ENCODE measurements at places on chromosomes 6 and 20. TPM values are rescaled to one million over a fixed set of nuclear protein-coding genes. Genes with fewer than 3 reads are reported as not detected.
A peak's percentile ranks its signal among the peaks of the same experiment; 100 is the strongest.

- DNase-seq = peak; percentile 17
These were observed 144.3 kb upstream of the MLN start for GRCh38 chr6:33947916-33948594.

GRCh38 chr6:161635975-161636374 is 362.1 kb upstream of the AGPAT4 start:
- no peak for DNase-seq

DNA sequence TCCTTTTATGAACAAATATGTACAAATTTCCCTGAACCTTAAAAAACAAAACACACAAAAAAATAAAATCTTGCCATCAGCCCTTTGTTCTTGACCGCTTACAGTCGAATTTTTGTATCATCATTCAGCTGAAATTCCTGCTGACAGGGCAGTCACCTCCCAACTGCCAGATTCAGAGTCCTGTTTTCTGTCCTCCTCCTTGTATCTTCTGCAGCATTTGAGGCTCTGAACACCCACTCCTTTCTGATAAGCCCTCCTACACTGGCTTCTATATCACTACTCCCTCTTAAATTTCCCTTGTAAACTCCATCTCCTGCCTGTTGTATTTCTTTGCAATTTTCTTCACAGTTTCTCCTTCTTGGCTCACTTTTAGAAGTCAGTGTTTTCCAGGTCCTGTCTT is 77.8 kb upstream of the CCN6 start:
- DNase-seq = no peak

- DNase-seq = no peak
These were observed 1.2 kb downstream of the DUSP22 start for GRCh38 chr6:293193-294174.

DNA sequence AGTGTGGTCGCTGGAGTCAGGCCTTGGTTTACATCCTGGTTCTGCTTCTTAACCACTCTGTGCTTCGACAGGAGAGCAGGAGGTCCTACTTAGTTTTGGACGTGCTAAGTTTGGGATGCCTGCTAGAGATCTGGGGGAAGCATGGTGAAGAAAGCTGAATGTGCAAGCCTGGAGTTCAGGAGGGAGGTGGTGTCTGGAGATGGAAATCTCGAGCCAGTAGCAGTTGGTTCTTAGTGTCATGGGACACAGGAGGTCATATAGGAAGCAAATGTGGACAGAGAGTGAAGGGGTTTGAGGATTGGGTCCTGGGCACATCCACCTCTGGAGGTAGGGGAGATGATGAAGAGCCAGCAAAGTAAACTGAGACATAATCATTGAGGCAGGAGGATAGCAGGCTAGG is 131.4 kb downstream of the SYCP2 start:
- no peak for DNase-seq

GRCh38 chr6:49618257-49618656 is 18.4 kb downstream of the RHAG start:
- no peak for DNase-seq

- peak; percentile 86 for DNase-seq
These were observed 23.8 kb upstream of the BNIP5 start for GRCh38 chr6:36360241-36361054.

- DNase-seq = no peak
These were observed 8.1 kb upstream of the EEF1A1 start for GRCh38 chr6:73528897-73529296.

GRCh38 chr20:24698706-24699206 is 229.3 kb downstream of the SYNDIG1 start:
- no peak for DNase-seq

DNA sequence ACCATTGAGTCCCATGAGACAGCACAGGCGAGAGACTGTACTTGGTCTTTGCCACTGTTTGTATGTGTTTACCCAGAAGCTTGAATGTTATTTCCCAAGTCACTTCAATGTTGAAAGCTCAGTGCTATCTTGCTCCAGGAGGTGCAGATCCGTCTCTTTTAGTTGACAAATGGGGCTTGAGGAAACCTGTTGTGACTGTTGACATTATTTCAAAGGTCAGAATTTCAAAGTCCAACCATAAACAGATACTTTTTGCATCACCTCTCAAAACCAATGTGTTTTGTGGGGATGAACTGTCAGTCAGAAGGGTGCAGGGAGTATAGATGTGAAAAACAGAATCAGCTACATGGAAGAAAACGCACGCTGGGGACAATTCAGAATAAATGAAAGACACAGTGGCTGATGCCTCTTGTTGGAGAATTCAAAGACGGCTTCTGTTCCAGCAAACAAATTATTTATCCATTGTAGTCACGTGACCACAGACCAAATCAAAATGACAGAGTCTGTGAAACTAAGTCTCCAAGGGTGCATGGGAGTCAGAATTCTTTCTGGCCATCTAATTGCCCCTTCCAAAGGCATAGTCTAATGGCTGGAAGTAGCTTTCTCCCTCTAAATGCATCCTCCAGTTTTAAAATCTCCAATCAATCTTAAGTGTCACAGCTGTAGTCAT is 83.7 kb downstream of the MYLK4 start:
- DNase-seq = no peak

DNA sequence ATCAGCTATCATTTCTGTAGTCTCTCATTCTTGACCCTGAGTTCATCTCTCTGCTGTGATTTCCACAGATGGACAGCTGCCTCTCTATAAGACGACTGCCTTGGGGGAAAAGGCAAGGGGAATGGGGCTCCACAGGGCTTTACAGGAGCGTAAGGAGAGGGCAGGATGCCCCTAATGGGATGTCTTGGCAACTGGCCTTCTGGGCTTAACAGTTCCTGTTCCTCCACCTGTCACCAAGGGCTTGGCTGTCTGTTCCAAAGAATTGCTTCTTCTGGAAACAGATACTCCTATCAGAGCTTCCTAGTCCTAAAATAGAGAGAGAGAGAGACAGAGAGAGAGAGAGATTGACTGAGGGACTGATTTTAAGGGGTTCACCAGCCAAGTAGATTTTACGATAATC is 181.9 kb downstream of the TMEM200A start:
- DNase-seq = no peak

- DNase-seq = no peak
These were observed 38.5 kb downstream of the SIM1 start for GRCh38 chr6:100426241-100426640.

GRCh38 chr20:57034001-57034400 is 232.4 kb downstream of the BMP7 start:
- DNase-seq = no peak

- DNase-seq = no peak
These were observed 24.0 kb upstream of the LRRC1 start for GRCh38 chr6:53770780-53771249.

- no peak for DNase-seq
These were observed 44.2 kb downstream of the RNF24 start for GRCh38 chr20:3971145-3971544.

DNA sequence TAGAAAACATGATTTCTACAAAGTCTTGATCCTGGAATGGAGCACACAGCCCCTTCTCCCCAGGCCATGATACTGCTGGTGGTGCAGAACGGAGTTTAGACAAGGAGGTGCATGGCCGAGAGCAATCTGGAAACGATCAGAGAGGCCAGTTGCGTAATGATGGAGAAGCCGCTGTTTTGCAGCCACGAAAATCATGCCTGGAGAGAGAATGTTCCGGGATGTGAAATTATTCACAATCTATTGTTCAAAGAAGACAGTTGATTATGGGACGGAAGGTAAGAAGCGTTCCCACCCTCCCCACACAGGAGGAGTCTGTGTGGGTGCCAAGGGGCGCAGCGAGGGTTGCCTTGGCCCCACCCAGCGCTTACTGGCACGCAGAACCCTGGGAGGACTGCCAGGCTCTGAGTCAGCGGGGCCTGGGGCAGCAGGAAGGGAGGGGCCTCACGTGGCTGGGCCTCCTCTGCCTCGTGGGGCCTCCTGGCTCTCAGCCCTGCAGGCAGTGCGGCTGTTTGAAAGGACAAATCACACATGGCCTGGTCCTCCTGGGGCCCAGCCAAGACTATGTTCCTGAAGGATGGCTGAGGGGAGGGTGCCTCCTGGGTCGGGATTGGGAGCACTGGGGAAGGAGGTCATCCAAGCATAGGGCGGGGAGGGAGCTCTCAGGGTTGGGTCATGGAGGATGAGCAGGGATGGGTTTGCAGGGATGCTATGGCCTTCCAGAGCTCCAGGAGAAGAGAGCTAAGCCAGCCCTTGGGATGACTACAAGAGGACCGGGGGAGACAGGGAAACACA is 8.7 kb upstream of the AP5S1 start:
- peak; percentile 99 for DNase-seq

DNA sequence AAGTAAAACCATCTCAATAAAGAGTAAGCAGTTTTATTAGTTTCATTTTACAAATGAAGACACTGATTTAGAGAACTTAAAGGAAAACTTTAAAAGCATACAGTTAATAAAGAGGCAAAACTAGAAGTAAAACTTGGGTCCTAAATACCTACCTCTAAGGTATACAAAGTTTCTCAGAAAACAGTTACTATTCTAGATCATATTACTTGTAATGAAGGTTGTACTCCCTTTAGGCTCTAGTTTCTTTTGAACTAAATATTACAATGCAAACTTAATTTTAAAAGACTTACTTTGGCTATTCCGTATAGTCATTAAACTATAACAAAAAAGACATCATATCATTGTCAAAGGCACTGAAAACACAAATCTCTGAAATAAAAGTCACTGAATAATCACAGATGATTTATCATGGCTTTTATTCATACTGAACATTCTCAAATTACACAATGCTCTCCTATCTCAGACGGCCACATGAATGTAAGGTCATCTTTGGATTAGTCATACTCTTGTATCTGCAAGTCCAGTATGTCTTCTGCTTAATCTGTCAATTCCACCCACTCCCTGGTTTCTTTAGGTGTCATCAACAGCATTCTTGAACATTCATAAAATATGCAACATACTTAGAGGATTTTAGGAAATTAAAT is 361.6 kb upstream of the RUNX2 start:
- no peak for DNase-seq

DNA sequence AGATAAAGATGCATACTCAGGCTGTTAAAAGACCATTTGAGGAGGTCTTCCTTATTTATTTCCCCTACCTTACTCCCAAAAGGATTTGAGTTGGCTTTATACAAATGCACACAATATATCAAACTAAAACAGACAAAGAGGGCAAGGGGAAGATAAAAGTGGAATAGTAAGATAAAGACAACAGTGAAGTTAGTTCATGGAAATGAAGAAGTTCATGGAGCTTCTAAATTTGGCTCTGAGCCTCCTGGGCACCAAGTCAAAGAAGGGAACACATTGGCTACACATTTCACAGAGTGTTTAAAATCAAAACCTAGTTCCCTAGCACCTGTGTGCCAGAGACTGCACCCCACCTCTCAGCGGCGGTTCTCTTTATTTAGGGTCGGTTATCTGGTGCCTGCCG is 25.8 kb upstream of the ARMC2 start:
- DNase-seq = no peak

- no peak for DNase-seq
These were observed 21.3 kb downstream of the ZNF831 start for GRCh38 chr20:59184880-59185447.

GRCh38 chr6:25333471-25333870 is 54.3 kb downstream of the CARMIL1 start:
- DNase-seq = no peak

DNA sequence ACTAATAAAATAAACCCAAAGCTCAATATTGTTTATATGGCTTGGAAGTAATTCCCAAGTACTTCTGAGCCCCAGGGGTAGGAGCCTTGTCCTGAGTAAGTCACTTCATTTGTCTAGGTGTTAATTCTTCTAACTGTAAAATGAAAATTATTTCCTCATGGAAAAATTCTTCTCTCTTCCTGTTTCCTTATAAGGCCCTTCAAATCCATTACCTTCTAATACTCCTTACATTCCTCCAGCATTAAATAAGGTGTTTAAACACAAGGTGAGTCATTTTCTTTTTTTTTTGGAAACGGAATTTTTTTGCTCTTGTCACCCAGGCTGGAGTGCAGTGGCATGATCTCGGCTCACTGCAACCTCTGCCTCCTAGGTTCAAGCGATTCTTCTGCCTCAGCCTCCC is 41.9 kb downstream of the PRR18 start:
- no peak for DNase-seq

The ADAM33 gene
- total RNA-seq = 29.0 TPM

The PPP1R3G gene
- total RNA-seq = 0.26 TPM

The OLIG3 gene
- not detected for total RNA-seq

The CENPB gene
- total RNA-seq = 57.9 TPM

The CASS4 gene
- 0.52 TPM for total RNA-seq

The ABHD12 gene
- 74.7 TPM for total RNA-seq

The PXDC1 gene
- 30.9 TPM for total RNA-seq

The SNAI1 gene
- 3.3 TPM for total RNA-seq
